Activated CD4-positive, alpha-beta memory T cell treated with anti-CD3 and anti-CD28 coated beads for 36 hours (primary cell): ENCODE measurements at places on chromosomes 6 and 20.

DNA sequence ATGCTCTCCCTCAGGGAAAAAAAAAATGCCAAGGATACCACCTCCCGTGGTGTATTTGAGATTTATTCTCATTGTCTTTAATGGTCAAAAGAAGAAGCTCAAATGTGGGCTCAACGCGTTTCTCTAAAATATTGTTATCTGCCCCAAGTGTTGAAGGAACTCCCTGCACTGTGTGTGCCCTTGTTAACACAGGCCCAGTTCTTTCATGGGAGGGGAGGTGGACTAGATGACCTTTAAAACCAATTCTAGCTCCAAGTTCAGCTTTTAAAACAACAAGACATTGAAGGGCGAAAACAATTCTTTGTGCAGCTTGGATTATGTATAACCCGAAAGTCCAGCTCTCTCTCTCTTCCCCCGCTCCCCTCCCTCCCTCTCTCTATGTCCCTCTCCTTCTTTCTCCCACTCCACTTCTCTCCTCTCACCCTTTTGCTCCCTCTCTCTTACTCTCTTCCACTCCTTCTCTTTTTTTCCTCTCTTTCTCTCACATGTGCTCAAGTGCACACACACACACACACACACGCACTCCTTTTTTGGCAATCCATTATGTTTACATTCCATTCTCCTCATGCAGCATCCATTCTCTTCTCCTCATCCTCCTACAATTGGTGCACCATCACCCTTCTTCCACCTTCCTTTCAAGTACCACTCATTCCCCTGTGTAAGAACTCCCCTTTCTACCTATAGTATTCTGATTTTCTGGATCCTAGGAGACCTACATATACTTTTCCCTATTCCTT lies 8.5 kb downstream of the HLA-DMB start:
- DNase-seq: no peak

DNA sequence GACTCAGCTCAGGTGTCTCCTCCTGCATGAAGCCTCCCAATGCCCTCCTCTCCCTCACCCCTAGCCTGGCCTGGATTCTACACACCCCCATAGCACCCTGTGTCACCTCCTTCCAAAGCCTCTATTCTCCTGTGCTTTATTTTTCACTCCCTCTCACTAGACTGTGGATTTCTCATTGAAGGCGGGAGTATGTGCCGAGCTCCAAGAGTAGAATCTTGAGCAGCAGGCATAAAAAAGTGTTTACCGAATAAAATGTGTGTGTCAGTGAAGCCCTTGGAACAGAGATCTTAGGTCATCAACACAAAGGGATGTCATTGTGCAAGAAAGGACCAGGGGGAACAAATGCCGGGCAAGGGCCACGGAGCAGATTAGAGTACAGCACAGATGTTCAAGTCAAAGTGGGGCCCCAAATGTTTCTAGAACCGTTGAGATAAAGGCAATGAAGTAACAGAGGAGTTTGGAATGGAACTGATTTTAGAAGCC lies 106.1 kb upstream of the TMEM170B start:
- no peak for DNase-seq

GRCh38 chr6:137493218-137494038 lies 766 bp downstream of the OLIG3 start:
- DNase-seq: peak; percentile 53

DNA sequence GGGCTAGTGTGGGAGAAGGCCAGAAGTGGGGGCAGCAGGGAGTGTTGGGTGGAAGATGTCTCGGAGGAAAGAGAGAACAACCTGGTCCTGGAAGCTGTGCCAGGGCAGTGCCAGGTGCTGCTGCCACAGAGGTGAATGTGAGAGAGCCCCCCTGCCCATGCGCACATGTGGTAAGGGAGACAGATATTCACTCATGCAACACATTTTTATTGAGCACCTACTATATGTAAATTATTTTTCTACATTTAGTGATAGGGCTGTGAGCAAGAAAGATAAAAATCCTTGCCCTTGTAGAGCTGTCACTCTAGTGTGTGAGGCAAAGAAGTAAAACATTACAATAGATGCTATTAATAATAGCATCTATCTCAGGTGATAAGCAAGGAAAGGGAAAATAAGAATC lies 471 bp downstream of the CLPSL1 start:
- DNase-seq: no peak

- no peak for DNase-seq
These were observed 8.4 kb downstream of the ADAM33 start for GRCh38 chr20:3673221-3674070.

GRCh38 chr6:147238164-147238563 lies 33.9 kb downstream of the STXBP5 start:
- no peak for DNase-seq

DNA sequence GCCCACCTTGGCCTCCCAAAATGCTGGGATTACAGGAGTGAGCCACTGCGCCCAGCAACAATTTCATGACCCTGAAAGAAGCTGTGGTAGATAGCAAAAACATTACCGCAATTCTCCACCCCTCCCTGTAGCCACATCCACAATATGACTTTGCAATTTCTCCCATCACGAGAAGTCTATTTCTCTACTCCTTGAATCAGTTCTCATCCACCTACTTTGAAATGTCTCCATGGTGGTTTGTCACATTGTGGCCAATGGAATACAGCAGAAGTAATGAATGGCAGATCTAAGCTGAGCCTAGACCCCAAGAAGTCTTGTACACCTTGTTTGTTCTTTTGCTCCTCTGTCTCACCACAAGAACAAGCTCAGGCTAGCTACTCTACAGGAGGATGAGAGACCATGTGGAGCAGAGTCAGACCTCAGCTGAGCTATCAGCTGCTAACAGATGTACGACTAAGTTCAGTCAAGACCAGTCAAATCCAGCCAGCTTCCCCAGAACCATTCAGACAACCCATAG lies 6.3 kb downstream of the OXT start:
- peak; percentile 29 for DNase-seq
